Activated T-helper 1 cell treated with Interleukin-2 at 50 U/mL for 16 hours (primary cell): ENCODE measurements at places on chromosomes 7 and 10.

DNA sequence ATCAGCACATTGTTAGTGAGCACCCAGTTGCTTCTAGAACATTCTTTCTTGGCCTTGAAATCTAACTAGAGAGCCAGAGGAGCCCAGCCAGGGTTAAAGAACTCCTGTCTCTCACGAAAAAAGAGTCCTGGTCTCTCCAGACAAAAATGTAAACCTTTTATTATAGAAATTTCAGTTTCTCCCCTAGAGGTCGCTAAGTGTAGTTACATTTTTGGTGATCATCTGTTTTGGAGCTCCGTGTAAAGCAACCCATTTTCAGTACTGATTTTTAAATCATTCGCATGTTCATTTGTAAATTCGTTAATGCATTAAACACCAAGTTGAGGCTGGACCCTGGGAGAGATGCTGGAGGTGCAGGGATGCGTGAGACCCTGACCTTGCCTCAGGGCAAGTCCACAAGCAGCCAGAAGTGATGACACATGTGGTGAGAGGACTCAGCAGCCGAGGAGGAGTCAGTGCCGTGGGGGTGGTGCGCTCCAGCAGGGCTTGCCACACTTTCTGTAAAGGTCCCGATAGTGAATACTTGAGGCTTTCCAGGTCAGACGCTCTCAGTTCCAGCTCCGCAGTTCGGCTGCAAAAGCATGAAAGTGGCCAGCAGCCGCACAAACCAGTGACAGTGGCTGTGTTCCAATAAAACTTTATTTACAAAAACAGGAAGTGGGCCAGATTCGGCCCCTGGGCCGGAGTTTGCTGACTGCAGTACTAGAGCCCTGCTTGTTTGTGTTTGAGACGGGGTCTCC, 578.6 kb upstream of the FOXK1 start:
- no peak for DNase-seq

DNA sequence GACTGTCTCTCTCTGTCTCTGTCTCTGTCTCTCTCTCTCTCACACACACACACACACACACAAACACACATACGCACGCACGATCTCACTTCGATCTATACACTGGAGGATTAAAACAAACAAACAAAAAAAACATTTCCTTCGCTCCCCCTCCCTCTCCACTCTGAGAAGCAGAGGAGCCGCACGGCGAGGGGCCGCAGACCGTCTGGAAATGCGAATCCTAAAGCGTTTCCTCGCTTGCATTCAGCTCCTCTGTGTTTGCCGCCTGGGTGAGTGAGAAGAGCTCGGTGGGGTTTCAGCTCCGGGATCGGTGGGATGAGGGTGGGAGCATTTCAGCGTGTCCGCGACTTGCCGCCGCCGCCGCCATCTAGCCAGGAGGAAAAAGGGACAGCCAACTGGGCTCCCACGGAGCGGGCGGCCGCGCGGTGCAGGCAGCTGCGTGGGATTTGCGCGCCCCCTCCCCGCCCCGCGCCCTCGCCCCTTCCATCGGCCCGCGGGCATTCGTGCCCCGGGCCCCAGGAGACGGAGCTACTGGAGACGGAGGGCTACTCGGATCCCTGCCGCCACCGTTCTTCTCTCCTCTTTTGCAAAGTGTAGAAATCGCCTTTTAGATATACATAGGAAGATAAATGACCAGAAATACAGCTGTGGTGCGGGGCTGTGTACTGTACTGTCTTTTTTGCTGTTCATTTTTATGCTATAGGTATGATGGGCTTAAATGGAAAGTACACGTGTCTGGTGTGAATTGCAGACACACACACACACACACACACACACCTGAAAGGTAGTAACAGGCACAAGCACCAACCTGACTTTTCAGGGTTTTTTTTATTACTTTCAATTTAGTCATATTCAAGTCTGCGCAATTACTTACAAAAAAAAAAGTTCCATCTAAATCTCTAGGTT, 581 bp downstream of the PTPRZ1 start:
- no peak for DNase-seq

DNA sequence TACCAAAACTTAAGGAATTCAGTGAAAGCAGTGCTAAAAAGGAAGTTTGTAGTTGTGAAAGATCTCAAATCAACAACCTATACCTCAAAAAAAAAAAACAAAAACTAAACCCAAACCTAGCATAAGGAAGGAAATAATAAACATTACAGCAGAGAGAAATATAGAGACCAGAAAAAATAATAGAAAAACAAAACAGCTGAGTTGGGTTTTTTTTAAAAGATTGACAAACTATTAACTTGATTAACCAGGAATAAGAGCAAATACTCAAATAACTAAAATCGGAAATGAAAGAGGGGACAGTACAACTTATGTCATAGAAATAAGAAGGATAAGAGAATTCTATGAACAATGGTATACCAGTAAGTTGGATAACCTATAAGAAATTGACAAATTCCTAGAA, 6.7 kb downstream of the ECD start:
- no peak for DNase-seq

DNA sequence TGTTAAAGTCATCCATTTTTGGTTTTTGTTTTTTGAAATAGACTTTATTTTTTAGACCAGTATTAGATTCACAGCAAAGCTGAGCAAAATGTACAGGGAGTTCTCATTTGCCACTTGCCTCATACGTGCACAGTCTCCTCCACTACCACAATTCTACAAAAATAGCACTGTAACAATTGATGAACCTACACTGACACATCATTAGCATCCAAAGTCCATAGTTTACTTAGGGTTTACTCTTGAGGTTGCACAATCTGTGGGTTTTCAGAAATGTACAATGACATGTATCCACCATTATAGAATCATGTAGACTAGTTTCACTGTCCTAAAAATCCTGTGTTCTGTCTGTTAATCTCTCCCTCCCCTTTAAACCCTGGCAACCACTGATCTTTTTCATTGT, 125.8 kb upstream of the PDSS1 start:
- DNase-seq: no peak

- no peak for DNase-seq
Observed at GRCh38 chr7:50674896-50675835, 107.5 kb downstream of the GRB10 start.

- DNase-seq: no peak
Observed at GRCh38 chr7:91514591-91514990, 250.4 kb downstream of the FZD1 start.

DNA sequence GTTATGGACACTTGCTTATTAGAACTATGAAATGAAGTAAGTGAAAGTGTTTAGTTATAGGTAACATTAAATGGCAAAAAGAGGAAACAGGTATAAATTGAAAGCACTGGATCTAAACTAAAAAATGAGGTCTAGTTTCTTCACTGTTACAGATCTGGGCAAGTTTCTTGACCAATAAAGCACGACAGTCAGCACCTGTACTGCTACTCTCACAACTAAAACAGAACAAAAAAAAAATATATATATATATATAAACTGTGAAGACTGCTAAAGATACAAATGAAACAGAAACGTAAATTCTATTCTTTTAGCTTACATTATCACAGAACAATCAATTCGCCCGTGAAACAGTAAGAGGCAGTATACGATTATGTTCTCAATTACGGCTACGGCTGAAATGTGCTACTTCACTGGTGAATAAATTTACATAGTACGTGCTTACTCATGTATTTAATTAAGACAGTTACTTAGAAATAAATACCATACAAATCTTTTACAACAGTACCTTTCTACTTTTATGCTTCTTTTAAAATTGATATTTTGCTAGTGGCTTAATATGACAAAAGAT, 4.2 kb downstream of the AHR start:
- no peak for DNase-seq

DNA sequence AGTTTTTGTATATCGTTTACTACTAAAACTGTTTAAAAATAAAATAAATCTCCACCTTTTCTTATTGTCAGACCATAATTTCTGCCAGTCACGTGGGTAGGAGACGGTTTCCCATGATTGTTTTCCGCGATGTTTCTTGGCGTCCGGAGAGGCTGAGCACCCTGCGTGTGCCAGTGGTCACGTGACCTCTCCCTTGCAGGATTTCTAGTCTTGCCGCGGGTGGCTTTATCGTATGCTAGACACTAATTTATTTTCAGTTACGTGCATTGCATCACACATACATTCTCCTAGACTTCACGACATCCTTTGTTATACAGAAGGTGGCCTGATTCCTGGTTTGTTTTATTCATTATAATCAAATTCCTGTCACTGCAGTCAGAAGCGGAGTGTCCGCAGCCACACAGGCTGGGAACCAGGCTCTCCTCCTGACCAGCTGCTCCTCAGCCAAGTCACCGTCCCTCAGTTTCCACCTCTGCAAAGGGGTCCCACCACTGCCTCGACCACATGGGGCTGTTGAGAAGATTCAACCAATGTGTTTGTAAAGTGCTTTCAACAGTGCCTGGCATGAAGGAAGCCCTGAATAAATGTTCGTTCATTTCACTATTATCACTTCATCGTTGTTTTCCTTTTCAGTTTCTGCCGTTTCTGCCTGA, 203.2 kb upstream of the PPP2R2D start:
- no peak for DNase-seq

GRCh38 chr10:42646687-42647640, 8.6 kb upstream of the ZNF33B start:
- DNase-seq: no peak

GRCh38 chr7:116736927-116737715, 65.1 kb downstream of the MET start:
- DNase-seq: no peak

DNA sequence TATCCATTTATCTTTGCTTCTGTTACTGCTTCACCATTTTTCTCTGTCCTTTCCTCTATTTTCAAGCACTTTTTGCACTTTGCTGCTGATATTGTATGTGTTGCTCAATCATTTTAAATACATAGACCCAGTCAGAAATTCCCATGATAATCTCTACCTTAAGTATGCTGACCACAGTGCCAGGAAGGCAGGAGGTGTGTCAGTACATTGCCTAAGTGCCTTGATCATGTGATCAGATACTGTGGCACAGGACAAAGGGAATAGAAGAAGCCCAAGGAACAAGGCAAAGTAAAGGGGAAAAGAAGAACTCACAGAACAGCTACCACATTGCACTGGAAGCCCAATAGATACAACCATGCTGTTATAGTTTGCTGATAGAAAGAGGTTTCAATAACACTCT, 53.7 kb upstream of the CD36 start:
- no peak for DNase-seq

GRCh38 chr7:27068259-27068658, 27.5 kb downstream of the HOXA1 start:
- DNase-seq: no peak

DNA sequence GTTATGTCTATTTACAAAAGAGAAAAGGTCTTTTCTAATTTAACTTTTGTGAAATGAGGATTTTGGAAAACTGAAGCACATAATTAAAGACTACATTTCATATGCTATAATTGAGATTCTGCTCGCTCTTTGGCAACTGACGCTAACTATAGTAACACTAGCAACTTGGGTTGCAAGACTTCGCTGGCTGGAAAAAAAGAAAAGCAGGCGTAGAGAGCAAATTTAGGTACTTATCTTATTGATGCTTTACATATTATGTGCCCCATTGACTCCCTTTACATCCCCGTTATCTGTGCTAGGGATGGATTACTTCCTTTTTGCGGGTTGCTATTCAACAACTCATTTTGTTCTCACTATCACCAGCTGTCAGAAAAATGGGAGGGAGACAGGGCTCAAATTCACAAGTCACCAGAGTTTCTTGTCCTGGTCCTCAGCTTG, 10.5 kb downstream of the SEMA3C start:
- DNase-seq: no peak

- no peak for DNase-seq
Observed at GRCh38 chr10:132655735-132656134, 118.1 kb downstream of the INPP5A start.

GRCh38 chr7:15680446-15680845, 6.0 kb downstream of the MEOX2 start:
- no peak for DNase-seq

GRCh38 chr10:96626795-96627194, 40.0 kb upstream of the TM9SF3 start:
- DNase-seq: no peak

GRCh38 chr10:79238606-79239005, 108.7 kb upstream of the PPIF start:
- no peak for DNase-seq

DNA sequence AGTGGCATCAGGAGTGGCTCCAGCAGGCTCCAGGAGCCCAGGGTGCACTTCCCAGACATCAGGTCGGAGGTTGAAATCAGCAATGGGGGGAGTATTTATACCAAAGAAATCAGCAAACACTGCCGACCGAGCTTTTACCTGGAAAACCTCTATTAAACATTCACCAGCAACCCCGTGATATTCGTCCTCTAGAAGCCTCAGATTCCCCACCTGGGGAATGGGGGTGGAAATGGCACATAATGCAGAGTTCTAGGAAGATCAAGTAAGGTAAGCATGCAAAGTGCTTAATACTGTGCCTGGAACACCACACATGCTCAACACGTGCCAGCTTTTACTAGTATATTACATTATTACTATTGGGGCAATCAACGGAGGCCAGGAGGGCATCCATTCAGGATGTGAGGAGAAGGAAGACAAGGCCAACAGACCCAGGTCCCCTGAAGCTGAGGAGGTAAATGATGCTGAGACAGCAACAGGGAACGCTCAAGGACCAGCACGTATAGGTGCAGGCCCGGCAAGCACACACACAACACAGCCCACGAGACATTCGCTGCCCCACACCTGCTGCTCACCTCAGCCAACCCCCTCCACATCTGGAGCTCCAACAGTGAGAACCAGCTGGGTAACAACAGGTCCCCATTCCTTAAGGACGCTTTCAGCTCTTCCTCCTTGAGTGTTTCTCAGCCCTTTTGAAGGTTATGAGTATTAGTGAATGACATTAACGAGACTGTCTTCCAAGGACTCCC, 125.5 kb downstream of the TNS3 start:
- DNase-seq: no peak

DNA sequence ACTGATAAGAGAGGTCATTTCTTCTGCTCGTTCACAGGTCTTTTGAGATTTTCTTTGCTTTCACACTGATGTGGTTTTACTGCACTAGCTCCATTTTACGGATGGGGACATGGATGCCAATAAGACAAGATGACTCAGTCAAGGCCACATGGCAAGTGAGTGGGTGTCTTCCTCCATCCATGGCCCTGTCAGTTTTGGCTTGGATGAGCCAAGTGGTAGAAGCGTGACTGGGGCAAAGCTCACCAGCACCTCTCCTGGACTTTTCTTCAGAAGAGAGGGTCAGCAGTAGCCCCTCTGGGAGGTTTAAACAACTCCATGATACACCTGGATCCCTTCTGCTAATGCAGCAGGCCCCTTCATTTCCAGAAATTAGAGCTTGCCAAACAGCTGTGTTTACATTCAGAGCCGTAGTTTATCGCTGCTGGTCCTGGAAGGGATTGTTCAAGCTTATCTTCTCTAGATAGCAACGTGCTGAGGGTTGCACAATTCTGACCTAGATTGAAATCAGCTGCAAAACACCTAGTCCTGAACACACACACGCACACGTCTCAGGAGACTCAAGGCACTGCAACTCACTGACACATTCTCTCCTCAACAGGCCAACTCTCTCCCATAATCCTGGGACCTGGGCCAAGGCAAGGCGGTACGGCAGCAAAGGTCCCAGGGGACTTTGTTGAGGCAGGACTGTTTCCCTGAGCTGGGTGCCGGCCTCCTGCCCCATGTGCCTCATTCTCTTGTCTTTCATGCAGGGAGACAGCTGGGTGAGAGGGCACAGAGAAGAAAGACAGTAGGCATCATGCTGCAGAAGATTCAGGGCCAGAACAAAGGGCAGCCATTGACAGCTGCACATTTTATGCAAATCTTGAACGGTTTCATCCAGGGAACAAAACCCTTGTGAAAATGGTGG, 14.2 kb upstream of the PDCD4 start:
- no peak for DNase-seq

GRCh38 chr10:89151857-89152256, 55.3 kb downstream of the CH25H start:
- no peak for DNase-seq
